NCI-H526 treated with DMSO at 0.1 percent for 48 hours (cell line): ENCODE measurements at places on chromosomes 16 and 17.

DNA sequence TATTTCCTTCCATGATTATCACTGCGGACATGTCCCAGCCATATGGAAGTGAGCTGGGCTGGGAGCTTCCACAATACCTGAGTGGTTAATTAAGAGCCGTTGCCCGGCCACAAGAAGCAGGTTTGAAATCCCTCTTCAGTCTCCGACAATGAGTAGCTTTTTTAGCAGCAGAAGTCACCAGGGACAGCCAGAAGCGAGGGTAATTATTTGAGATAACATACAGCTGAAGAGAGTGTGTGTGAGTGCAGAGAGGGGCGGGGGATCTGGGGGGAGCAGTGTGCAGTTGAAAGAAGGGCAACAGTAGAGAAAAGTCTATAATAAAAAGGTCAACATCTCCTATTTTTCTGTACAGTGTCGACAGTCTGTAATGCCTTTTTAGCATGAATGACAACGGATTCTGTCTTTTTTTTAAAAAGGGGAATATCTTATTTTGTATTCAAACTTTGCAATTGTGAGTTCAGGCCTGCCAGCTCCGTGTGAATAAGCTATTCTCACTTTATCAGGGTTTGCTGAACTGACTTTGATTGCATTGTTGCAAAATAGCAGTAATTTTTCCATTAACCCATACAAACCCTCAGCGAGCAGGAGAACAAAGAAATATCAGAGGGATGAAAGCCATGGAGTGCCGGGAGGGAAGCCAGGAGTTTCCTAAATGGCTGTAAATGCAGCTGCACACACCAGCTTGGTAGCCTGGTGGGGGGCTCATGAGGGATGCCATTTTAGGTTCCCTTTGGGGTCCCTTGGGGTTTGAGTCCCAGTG, 220.3 kb upstream of the IRX3 start:
- DNase-seq = no peak

DNA sequence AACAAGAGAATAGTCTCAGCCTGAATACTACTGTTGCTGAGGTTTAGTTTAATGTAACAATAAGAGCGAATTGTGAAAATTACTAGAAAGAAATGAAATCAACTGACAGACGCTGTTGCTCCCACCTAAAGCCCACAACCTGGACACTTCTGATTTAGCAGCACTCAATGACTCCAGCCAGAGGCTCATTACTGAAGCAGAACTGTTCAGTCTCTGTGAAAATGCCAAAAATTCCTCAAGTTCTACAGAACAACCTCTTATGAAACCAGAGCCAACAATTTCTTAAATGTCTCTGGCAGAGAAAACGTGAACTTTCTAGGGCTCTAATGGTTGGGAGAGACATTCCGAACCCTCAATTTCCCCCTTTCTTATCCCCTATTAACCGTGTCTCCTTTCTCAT, 9.9 kb downstream of the PSME3IP1 start:
- DNase-seq = no peak

DNA sequence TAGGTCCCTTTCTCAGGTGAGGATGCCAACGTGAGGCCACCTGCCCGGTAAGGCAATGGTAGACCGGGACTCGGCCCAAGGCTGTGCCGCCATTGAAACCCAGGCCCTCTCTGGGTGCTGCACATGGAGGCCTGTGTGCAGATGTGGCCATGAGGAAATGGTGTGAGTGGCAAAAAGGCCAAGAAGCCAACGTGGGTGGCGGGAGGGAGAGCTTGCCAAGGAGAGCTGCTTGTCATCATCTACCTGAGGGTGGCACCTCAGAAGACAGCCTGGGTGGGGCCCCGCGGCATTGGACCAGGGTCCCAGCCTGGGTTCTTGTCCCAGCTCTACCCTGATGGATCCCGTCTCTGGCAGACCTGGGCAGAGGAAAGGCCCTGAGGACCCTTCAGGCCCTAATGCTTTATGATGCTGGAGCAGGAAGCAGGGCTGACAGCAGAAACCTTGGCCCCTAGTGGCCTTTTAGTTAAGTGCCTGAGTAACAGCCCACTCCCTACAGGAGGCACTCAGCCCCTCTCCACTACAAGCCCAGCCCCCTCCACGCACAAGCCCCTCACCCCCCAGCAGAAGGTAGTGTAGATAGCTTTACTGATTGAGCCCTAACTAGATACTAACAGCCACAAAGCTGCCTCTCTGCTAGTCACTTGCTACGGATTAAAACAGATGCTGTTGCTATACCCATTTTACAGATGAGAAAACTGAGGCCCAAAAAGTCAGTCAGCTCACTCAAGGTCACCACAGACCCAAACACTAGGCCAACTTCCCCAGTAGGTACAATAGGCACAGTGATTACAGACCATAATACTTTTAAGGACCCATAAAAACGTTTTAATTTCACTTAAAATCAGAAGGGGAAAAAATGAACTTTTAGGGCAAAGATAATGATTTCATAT, 26.2 kb upstream of the KIFC3 start:
- DNase-seq = no peak

GRCh38 chr16:64687786-64688185, 434.1 kb downstream of the CDH11 start:
- no peak for DNase-seq

DNA sequence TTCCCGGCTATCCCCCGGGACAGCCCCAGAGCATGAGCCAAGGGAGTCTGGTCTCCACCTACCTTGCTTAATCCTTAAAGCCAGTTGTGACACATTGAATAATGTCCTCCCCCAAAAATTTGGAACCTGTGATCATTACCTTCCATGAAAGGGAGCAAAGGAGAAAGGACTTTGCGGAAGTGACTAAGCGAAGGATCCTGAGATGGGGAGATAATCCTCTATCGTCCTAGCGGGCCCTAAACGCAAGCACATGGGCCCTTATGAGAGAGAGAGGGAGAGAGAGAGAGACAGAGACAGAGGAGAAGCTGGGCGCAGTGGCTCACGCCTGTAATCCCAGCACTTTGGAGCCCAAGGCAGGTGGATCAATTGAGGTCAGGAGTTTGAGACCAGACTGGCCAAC, 9.5 kb downstream of the SPPL2C start:
- no peak for DNase-seq

GRCh38 chr17:44361292-44362260, 2.1 kb downstream of the FAM171A2 start:
- DNase-seq = no peak

DNA sequence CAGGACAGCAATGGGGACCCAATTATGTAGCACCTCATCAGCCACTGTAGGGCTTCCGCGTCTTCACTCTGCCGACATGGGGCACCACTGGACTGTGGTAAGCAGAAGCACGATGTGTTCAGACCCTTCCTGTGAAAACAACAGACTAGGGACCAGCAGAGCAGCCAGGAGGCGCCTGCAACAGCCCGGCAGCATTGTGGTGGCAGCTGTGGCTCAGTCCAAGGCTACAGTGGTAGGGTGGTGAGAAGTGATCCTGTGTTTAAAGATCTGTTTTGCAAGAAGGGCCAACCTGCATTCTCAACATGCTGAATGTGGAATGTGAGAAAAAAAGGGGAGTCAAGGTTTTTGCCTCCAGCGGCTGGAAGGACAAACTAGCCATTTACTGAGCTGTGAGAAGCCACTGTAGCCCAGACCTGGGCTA, 80.8 kb downstream of the GAS7 start:
- DNase-seq = peak; percentile 20

DNA sequence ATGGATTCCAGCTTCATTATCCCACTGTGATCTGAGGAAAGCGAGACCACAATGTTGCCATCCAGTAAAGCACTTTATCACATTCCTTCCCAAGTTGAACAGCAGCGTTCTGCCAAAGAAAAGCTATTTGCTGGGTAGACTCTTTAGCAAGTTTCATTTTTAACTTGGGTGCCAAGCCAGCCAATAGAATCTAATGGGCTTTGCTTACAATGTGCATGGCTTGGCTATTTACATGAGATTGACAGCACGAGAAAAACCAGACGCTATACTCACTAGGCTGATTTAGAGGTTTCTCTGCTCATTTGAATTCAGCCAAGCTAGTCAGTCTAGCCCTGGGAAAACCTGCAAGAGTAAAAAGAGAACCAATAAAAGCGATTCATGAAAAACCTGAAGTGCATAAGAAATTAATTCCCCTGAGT, 108.9 kb downstream of the CDH13 start:
- no peak for DNase-seq

DNA sequence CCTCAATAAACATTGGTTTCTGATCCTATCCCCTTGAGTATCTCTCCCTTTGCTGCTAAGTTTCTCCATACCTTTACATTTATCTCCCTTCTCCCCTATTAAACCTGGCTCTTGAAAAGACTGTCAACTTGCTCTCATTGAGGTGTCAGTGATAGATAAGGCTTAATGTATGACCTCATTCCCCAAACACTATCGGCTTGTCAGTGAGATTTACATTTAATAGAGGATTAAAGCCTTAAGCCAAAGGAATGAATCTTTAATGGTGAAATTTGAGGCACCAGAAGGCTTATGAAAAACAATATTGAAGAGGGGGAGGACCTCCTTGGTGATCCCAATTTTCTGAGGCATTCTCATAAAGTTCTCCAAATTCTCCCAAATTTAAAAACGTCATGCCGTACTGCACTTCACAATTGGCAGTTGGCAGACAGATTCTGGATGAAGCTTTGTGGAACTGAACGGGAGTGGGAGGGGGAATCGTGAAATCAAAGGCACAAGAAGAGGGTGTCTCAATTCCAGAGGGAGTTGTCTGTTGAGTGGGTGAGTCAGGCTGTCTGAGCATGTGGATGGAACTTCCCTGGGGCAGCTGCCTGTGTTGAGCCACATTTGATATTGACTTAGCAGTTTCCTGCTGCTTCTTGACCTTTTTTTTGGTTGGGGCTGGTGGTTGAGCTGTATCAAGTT, 478.8 kb downstream of the NPIPA7 start:
- DNase-seq = no peak

DNA sequence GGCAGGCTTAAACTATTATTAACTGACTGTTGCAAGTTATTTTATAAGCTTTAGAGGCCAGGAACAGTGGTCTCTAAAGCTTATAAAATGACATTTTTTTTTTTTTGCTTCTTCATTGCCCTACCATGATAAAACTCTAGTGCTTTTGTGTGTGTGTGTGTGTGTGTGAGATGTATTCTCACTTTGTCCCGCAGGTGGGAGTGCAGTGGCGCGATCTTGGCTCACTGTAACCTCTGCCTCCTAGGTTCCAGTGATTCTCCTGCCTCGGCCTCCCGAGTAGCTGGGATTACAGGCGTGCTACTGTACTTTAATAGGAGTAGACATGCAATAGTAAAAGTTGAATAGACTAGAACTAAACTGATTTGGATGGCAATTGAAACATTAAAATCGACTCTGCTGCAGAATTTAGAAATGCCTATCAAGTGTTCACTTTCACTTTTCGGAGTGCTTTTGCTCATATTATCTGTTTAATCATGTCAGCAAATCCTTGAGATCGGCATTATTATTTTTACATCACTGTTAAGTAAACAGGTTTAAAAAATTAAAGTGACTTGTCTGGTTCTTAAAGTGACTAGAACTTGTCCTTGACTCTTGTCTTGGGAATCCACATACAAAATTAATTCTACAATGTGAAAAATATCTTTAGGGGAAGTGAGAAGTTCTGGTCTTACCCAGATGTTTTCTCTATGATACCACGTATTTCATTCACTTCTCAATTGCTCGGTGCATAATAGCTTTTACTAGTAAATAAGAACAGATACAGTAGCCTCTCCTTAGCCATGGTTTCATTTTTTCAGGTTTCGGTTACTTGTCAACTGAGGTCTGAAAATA, 8.4 kb upstream of the PCTP start:
- DNase-seq = no peak

DNA sequence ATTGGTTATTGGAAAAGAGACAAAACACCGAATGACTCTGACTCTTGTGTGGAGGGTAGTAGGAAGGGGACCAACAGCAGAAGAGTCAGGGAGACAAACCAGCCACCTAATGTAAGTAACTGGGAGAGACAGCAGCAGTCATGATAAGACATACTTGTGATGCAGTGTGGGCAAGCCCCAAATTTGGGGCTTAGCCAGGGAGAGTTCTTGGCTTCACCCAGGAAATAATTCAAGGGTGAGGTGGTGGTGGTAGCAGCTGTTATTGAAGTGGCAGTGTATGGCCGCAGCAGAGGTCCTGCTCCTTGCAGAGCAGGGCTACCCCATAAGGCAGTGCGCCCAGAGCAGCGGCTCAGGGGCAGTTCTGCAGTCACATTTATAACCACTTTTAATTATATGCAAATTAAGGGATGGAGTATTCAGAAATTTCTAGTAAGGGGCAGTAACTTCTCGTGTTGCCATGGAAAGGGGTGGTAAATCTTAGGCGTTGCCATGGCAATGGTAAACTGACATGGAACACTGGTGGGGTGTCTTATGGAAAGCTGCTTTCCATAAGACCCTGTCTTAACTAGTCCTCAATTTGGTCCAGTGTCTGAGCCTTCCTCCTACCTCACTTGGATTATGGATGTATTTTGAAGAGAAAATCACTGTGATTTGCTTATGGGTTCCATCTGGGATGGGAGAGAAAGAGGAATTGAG, 317.1 kb downstream of the PHKB start:
- DNase-seq = no peak

- no peak for DNase-seq
Measured at GRCh38 chr16:59170099-59170712, 436.1 kb upstream of the GOT2 start.

DNA sequence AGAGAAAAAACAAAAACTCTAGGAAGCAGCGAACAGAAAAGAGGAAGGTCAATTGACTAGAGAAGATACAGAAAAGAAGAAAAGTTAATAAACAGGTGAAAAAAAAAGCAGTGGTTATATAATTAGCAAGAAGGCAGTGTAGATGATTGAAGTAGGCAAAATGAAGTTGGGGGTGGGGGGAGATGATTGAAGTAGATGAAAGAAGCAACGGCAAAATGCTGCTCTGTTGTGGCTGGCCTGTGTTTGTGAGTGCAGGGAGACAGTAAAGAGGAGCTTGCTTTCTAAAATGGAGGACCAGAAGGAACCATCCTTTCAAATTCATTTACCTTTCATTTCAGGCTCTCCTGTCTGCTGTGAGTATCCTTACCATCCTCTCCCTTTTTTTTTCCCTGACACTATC, 3.6 kb downstream of the EVI2B start:
- no peak for DNase-seq

- DNase-seq = no peak
Measured at GRCh38 chr16:48958681-48959080, 323.0 kb downstream of the CBLN1 start.

GRCh38 chr16:69865701-69866100, 85.4 kb upstream of the CLEC18A start:
- DNase-seq = no peak

- no peak for DNase-seq
Measured at GRCh38 chr16:57764341-57765159, 29.0 kb downstream of the KATNB1 start.

GRCh38 chr17:4104506-4104905, 38.3 kb downstream of the ZZEF1 start:
- no peak for DNase-seq
